Neuronal stem cell (in vitro differentiated cells): ENCODE measurements at places on chromosomes 5 and 9.

DNA sequence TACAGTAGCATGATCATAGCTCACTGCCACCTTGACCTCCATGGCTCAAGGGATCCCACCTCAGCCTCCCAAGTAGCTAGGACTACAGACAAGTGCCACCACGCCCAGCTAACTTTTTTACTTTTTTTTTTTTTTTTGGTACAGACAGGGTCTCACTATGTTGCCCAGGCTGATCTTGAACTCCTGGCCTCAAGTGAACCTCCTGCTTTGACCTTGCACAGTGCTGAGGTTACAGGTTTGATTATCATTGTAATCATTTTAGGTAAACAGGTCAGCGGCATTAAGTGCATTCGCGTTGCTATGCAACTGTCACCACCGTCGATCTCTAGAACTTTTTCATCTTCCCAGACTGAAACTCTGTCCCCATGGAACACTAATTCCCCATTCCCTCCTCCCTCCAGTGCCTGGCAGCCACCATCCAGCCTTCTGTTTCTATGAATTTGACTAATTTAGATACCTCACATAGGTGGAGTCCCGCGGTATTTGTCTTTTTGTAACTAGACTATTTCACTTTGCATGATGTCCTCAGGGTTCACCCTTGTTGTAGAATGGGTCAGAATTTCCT, 5.8 kb upstream of the CARD19 start:
- DNase-seq = no peak

DNA sequence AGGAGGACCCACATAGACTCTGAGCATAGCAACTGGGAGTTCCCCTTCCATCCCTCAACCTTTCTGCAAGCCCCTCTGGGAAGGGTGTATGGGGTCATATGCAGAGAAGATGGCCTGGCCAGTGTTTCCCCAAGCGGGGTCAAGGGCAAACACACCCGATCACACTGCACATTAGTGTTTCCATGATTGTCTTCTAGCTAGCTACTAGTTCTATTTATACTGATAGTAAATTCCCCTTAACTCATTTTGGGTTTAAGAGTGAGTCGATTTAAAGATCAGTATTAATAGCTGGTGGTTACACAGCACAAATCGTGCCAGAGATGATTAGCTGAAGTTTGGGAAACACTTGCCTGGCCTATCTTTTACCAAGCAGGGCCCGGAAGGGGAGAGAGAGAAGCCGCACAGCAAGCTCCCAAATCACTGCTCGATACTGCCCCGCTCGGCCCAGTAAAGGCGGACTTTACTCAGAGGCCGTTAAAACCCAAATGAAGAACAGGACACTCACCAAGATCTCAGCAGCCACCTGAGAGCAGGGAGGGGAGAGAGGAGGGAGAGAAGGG, 29.4 kb upstream of the TNIP1 start:
- no peak for DNase-seq

DNA sequence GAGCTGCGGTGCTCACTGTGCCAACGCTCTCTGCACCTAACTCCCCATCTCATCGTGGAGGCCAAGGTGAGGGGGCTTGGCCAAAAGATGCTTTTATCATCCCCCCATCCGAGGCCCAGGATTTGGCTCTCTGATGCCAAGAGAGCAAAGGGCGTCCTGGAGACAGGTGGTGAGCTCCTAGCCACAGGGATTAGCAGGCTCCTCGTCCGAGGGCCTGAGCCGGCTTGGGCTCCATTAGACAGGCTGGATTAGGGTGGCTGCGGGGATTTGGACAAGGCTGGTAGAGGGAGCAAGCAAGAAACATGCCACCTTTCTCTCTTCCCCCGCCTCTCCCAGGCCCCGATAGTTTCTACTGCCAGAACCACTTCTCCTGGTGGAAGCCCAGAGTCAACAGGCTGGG, 1.0 kb upstream of the GRM6 start:
- no peak for DNase-seq

- DNase-seq = no peak
Observed at GRCh38 chr5:3784854-3785253, 189.2 kb downstream of the IRX1 start.

DNA sequence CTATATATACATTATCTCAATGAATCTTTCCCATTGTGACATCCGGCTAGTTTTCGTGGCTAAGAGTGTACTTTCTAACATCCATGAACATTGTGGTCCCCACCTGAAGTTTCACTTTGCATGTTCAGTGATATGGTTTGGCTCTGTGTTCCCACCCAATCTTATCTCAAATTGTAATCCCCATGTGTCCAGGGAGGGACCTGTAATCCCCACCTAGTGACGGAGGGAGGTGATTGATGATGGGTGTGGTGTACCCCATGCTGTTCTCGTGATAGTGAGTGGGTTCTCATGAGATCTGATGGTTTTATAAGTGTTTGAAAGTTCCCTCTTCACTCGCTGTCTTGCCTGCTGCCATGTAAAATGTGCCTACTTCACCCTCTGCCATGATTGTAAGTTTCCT, 28.1 kb downstream of the MRPL22 start:
- no peak for DNase-seq

DNA sequence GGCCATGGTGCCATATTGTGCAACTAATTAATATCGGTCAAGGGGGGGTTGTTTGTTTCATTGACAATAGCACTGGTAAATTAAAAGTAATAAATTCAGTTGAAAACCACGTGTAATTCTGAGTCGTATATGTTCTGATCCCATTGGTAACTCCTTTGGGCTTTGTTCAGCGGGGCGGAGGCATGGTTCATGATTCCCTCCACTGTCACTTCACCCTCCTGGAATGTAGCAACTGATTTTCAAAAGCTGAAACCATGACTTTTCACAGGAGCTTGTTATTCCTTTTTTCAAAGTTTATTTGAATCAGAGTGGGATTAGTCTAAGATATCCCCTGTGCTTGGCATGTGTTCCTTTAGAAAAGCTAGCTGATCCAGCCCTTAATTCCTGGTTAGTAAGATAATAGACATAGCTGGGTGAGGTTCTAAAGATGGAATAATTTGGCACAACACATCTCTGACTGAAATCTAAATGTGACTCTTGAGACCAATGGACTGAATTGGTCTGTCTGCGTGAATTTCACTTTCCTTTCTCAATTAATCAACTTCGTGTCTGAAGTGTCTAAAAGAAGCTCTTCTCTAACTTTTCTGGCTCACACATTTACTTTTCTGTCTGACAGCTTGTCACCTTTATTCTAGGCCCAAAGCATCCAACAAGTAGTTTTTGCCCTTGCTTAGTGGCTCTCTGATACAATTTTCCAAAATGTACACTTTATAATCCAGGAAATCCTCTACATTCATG, 185.7 kb upstream of the VCAN start:
- DNase-seq = no peak

- no peak for DNase-seq
Observed at GRCh38 chr5:39186722-39187539, 32.4 kb downstream of the FYB1 start.

DNA sequence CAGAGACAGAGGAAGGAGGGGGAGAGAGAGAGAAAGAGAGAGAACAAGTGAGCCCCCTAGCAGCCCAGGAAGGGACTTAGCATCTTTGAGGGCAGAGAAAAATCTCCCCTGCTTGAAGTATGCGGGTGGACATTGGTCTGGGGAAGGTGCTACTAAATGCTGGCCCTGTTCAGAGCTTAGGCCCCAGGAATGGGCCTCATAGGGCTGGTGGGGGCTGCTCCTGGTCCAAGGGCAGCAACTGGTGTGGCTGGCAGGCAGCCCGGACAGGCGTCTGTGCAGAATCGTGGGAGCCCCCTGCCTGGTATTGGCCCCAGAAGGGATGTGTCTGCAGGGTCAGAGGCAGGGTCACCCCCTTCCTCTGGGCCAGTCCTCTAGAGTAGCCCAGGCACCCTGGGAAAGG, 47.8 kb upstream of the SUSD3 start:
- no peak for DNase-seq
